CD4-positive, alpha-beta T cell treated with Interleukin-15 for 1 hour (primary cell): ENCODE measurements at places on chromosomes 4 and X.

DNA sequence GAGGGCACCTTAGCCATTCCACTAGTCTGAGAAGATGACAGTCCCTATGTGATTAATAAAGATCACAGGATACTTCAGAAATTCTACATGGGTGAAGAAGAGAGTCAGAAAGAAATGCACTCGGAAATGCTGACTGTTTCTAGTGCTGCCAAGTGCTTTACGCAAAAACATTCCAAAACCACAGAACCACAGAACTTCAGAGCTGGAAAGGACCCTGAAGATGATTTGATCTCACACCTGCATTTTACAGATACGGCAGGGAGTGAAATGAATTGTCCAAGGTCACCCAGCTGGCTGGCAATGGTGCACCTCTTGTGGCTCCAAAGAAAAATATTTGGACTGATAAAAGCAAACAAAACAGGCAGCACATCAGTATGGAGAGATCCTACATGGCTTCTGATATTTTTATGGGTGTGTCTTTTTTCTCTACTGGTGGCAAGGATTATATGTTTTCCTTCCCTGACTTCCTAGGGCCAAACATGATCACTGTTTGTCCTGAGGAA is 115.9 kb downstream of the MAML3 start:
- DNase-seq: no peak

GRCh38 chr4:94462572-94462971 is 10.8 kb downstream of the PDLIM5 start:
- DNase-seq: no peak

GRCh38 chrX:135435139-135435922 is 13.6 kb downstream of the SMIM10L2A start:
- DNase-seq: no peak

DNA sequence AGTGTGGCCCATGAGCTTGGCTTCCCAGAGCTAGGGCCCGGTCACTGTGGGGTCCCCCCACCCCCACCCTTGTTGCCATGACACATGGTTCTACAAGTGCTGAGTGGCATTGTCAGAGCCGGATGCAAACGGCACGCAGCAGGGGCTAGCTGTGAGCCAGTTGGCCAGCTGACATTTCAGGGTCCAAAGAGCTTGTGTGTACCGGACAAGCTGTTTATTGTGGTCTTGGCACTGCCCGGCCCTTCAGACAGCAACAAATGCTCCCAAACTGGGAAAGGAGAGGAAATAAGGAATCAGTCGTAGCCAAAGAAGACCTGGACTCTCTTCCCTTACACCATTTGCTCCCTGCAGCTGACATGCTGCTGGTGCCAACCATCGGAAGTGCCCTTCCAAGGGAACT is 36.8 kb downstream of the TSC22D3 start:
- DNase-seq: no peak

DNA sequence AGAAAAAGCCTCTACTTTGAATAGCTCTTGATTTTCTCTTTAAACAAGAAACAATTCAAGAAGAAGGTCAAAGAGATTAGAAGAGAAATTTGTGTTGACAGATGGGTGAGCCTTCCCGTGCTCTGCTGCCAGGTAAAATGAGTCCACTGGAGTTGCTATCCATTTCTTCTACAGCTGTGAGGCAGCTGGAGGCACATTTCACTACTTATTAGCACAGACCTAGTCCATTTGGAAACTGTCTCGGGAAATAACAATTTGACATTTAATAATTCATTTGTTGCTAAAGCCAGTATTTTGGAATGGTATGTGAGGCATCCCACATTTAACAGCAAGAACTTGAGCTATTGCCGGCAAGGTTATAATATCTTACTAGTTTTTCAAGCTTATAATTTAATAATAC is 396.8 kb upstream of the GRIA3 start:
- no peak for DNase-seq

DNA sequence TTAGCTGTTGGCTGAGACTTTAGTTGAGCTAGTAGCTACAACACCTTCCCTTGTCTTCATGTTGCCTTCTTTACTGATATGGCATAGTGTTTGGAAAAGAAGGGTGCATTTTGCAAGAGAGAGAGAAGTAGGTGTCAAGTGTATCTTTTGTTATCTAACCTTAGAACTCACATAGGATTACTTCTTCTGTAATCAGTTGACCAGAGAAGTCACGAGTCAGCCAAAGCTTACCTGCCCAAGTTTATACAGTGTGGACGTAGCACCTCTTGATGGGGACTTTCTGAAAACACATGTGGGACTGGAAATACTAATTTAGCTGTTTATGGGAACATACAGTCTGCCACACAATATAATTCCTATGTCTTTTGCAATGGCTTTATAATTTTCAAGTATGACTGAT is 56.0 kb downstream of the UGT8 start:
- DNase-seq: no peak

DNA sequence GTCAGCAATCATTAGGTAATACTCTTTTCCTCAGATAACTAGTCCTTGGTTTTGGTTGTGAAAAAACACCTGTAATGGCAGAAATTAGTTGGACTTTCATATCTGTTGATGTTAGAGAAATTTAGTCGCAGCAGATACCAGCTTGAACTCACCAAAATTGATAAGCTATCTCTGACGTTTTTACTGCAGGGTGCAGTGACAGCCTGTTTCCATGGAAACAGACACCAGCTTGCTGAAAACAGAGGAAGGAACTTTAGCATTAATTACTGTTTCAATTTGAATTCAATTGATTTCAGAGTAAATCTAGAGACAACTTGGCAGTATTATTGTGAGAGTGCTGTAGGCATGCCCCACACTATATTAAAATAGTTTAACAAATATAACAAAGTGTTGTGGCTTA is 246.5 kb downstream of the PPP1R2C start:
- no peak for DNase-seq

- DNase-seq: no peak
These were observed 409.2 kb downstream of the NKX6-1 start for GRCh38 chr4:84089652-84090437.

DNA sequence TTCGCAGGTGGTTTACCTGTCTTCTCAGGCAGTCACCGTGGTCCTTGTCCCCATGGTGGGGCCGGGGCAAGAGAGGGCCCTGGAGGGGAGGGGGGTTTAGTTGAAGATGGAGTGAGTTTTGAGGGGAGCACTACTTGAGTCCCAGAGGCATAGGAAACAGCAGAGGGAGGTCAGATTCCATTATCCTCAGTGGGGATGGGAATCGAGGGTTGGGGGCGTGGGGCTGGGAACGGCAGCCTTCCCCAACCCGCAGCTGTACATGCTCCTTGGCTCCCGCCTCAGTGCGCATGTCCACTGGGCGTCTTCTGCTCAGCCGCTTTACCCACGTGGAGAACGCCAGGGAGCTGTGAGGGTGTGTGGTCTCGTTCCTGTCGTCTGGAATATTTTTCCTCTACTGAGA is at the start of gene GAGE10:
GAGE10 (plus strand) TSS at position 301 of the 400 bp plus-strand sequence. CDS start 1,214 bp downstream, outside the sequence.
- DNase-seq: no peak

GRCh38 chrX:32024072-32024471 is 952.2 kb upstream of the FTHL17 start:
- DNase-seq: no peak

DNA sequence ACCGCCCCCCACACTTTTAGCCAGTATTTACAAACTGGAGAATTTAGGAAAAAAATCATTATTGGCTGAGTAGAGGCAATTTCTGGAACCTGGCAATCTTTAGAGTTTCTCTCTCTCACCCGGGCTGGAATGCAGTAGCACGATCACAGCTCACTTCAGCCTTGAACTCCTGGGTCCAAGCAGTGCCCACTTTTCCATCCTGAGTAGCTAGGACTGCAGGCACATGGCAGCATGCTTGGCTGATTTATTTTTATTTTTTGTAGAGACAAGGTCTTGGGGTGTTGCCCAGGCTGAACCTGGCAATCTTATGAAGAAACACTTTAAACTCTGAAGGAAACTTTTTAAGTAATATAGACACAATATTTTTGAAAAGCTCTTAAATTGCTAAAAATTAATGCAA is 120.1 kb downstream of the AFF1 start:
- DNase-seq: no peak

DNA sequence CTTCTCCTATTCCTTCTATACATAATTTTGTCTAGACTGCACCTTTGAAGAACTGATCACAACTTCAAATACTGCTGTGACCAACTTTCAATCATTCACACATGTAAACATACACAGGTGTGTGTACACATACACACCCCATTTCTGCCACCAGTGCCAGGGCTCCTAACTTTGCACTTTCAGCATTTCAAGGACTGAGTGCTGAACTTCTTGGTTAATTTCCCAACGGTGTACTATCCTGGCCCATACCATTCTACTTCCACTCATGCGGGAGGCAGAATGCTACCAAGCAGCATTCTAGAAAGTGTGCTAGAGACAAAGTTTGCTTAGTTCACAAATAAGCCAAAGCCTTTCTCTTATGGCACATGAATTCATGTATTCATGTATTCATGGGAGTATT is 51.2 kb downstream of the RPGR start:
- no peak for DNase-seq

DNA sequence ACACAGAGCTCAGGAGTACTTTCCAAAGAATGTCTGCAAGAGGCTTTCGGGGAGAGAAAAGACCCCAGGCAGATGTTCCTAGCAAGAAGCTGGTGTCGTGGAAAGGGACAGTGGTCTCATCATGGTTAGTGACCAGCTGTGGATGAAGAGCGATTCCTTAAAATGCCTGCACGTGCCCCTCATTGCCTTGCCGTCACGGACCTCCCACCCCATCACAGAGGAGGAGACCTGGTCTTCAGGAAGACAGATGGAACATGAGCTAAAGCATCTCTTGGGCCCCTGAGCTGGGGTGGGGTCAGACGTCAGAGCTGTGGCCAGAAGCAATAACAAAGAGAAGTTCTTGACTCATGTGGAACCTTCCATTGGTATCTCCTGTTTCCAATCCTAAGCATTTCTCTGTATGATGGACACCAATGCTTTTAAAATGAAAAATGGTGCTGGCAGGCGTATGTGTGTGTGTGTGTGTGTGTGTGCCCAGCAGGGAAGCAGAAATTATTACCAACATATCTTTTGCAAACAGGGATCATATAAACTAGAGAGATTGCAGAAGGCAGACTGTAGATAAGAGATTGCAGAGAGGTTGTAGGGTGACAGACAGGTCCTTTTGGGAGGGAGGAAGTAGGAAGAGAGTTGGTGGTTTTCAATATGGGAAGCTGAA is 25.2 kb upstream of the ASMTL start:
- peak; percentile 4 for DNase-seq

GRCh38 chr4:142846108-142846728 is at the start of gene INPP4B:
INPP4B (minus strand) TSS chr4:142846301.
- DNase-seq: no peak

GRCh38 chr4:130648570-130648969 is 1552.6 kb downstream of the C4orf33 start:
- DNase-seq: no peak

- DNase-seq: no peak
These were observed 29.1 kb downstream of the SPARCL1 start for GRCh38 chr4:87500092-87500462.

DNA sequence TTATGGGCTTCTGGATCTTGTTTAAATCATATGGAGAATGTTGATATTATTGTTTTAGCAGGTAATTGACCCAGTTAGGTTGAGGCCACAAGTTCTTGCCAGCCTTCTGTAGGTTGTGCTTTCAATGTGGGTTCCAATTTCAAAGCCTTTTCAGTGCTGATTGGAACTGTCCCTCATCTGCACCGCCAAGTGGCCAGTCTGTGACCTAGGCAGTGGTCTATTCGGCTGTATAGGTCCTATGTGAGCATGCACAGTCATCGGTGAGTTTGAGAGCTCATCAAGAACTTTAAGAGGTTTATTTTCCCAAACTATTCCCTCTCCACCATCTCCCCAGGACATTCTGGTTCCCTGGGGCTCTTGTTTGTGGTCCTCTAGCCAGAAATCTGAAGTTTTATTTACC is 35.7 kb downstream of the DDX53 start:
- no peak for DNase-seq

GRCh38 chrX:154334496-154334895 is 38.9 kb downstream of the TKTL1 start:
- DNase-seq: no peak

GRCh38 chr4:17275836-17276235 is 236.1 kb downstream of the QDPR start:
- no peak for DNase-seq

DNA sequence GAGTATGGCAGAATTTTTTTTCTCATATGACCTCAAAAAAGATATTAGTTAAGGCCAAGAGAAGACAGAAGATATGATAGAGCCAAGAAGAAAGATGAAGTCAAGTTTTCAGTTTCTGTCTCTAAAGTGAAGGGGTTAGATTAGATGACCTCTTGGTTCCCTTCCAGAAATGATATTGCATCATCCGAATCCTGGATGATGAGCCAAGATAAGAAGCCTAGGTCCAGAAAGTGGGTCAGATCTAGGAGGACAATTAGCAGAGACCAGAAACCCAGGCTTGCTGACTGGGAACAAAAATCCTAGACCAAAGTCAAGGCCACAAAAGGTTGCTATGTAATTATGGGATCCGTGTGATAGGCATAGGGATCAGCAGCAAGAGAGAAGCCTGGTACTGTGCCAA is 20.2 kb downstream of the SATL1 start:
- no peak for DNase-seq

- no peak for DNase-seq
These were observed 80.4 kb downstream of the DCUN1D4 start for GRCh38 chr4:51923343-51923742.

DNA sequence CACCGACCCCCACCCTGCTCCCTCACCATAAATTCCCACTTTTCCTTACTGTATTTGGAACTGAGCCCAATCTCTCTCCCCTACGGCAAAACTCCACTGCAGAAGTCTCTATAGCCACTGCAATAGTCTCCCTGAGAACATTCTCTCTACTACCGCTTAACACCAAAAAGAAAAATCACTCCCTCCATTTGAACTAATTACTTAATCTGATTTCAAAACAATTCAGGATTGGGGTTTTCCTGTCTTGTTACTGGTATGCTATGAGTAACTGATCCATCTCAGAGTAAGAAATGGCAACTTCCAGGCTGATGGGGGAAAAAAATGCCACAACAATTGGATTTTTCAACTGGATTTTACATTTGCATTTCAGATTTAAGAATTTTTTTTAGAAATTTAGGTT is 5.8 kb downstream of the PAPSS1 start:
- DNase-seq: no peak

GRCh38 chr4:78059524-78059889 is 2.4 kb downstream of the FRAS1 start:
- no peak for DNase-seq

DNA sequence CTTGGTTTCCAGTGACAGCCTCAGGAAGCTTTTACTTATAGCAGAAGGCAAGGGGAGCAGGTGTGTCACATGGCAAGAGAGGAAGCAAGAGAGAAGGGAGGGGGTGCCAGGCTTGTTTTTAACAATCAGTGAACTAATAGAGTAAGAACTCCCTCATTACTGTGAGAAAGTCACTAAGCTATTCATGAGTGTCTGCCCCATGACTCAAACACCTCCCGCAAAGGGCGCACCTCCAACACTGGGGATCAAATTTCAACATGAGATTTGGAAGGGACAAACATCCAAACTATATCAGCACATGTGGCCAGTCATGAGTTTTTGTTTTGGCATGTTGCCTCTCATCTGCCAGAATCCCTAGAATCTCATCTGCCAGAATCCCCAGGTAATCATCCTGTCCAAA is 183.5 kb upstream of the C1QTNF7 start:
- no peak for DNase-seq
